ENCODE measurements at places on chromosomes 3 and 15.
A peak's percentile ranks its signal among the peaks of the same experiment; 100 is the strongest.

DNA sequence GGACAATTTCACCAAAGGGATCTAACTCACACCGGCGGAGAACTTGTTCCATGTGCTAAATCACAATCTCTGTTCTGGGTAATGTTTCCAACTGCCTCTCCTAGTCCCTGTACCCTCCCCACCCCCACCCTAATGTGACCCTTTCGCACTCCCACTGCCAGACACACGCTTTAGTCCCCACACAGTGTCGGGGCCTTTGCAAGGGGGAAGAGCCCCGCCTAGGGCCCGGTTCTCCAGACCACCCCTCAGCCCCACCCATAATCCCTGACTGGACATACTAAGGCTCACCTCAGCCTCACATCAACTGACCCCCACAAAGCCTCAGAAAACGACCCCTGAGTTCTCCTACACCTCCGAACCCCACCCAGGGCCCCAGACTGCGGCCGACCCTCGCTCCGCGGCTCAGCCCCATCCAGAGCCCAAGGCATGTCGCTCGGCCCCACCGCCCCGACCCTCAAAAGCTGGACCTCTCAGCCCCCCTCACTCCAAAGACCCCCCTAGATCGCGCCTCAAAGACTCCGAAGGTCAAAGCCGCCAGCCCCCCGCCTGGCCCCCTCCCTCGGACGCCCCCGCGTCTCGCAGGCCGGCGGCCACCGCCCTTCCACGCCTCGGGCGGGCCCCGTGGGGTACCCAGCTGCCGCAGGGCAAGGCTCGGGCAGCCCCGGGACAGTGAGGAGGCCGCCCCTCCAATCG, 72.0 kb upstream of the MAP4 start:
- no peak for DNase-seq

GRCh38 chr3:40398346-40398745, 11.4 kb downstream of the ENTPD3 start:
- DNase-seq: no peak

- no peak for DNase-seq
Observed at GRCh38 chr3:126129398-126129891, 45.5 kb upstream of the SLC41A3 start.

- no peak for DNase-seq
Observed at GRCh38 chr3:134307425-134307824, 56.8 kb upstream of the RYK start.

DNA sequence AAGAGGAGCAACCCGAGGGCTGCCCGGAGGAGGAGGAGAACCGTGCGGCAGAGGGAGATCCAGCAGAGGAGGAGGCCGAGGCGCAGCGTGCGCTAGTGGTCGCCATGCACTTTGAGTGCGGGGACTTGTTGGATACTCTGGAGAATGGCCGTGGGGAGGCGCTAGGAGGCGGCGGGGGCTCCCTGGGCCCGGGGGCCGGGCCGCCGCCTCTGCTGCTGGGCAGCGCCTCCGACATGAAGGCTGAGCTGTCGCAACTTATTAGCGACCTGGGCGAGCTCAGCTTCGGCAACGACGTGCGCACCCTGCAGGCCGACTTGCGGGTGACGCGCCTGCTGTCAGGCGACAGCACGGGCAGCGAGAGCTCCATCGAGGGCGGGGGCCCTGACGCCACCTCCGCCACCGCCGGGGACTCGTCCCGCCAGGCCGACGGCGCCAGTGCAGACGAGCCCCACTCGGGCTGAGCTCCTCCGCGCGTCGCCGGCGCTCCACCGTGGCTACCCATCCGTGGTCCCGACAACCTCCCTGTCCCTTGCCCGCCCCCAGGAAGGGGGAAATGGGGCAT, 2.0 kb downstream of the FAM43A start:
- no peak for DNase-seq

GRCh38 chr3:124303305-124303910, 311.5 kb upstream of the ROPN1 start:
- no peak for DNase-seq

- DNase-seq: no peak
Observed at GRCh38 chr3:122353215-122353614, 28.2 kb downstream of the CSTA start.

DNA sequence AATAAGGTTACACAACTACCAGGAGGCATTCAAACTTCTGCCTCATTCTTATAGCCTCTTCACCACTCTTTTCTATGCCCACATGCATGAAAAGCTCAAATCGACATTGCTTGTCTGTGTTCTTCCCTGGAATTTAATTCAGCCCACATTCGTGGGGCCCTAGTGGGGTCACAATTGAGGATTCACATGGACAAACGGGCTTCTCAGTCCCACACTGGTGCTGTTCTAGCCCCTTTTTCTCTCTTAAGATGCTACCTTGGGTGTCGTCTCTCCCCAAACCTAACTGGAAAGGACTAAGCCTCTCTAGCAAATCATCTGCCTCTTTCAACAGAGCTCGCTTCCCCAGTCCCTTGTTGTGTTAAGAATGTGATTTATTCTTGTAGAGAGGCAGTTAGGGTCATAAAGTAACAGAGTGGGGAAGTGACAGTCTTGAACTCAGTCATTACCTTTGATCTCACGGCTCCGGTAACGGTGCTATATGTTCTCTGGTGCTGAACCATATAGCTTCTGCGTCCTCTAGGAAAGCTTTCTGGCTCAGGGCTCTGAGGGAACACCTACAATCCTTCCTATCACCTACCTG, 4.9 kb downstream of the LPP start:
- DNase-seq: no peak

- DNase-seq: no peak
Observed at GRCh38 chr15:56760186-56760585, 26.9 kb upstream of the ZNF280D start.

GRCh38 chr3:156035158-156035557, 85.2 kb upstream of the KCNAB1 start:
- DNase-seq: no peak

GRCh38 chr15:89196994-89197393, 24.4 kb downstream of the RLBP1 start:
- DNase-seq: no peak

DNA sequence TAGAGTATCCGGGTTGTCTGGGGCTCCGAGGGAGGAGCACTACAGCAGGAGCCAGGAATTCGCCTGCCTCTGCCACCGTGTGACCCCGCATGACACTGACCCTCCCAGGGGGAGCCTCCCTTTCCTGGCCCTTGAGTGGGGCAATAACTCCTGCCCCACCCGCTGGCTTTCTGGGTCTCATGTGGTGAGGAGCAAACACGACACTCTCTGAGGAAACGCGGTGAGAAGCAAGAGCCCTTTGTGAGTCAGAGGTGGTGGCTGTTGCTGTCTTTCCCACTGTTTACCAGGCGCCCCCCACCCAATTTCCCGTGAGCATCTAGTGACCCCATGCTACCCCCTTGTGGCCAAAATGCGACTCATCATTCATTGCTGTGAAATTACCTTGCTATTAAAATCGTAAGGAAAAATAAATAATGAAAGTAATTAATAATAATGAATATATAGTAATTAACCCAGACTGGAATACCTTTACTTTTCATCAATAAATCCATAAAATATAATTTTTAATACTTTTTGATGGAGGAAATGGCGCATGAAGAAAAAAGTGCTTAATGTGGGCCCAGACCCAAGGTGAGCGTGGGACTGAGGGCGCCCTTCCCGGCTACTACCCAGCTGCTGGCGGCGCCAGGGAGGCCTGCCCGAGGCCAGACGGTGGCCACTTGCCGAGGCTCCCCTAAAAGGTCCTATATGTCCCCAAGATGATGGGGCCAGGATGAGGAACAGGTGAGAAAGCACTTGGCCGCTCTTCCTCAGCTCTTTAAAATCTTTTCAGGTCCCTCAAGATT, 29.3 kb downstream of the CCNL1 start:
- peak; percentile 35 for DNase-seq

GRCh38 chr15:88049506-88049905, 207.0 kb downstream of the NTRK3 start:
- DNase-seq: no peak
